ENCODE measurements at places on chromosomes 12 and 14.

DNA sequence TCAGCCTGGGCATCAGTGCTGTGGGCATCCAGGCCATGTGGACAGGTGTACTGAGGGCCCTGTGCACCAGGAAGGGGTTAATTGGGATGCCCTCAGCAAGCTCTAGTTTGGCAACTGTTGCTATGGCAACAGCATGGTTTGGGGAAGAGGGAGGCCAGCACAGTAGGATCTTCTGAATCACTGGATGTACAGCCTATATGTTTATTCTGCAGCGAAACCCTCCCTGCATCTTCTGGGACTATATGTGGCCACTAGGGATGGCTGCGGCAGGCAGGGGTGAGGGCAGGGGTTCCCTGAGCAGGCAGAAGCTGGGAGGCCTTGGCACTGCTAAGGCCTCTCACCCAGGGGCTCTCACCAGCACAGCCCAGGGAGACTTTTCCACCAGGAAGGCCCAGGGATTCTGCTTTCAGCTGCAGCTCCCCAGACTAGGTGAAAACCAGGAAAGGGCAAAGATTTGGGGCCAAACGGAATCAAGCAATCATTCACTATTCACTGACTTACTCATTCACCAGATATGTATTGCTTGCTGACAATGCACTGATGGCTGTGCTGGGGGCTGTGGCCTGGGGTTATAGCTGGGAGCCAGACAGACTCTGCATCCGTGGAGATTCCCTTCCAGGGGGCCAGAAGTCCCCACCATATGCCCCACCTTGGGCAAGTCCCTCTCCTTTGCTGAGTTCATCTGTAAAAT is 42.8 kb downstream of the IRF2BPL start:
- DNase-seq: no peak

GRCh38 chr12:14362352-14362751 is 3.1 kb upstream of the ATF7IP start:
- no peak for DNase-seq

- DNase-seq: peak; percentile 65
Measured at GRCh38 chr12:121033625-121034349, 5.3 kb downstream of the OASL start.

DNA sequence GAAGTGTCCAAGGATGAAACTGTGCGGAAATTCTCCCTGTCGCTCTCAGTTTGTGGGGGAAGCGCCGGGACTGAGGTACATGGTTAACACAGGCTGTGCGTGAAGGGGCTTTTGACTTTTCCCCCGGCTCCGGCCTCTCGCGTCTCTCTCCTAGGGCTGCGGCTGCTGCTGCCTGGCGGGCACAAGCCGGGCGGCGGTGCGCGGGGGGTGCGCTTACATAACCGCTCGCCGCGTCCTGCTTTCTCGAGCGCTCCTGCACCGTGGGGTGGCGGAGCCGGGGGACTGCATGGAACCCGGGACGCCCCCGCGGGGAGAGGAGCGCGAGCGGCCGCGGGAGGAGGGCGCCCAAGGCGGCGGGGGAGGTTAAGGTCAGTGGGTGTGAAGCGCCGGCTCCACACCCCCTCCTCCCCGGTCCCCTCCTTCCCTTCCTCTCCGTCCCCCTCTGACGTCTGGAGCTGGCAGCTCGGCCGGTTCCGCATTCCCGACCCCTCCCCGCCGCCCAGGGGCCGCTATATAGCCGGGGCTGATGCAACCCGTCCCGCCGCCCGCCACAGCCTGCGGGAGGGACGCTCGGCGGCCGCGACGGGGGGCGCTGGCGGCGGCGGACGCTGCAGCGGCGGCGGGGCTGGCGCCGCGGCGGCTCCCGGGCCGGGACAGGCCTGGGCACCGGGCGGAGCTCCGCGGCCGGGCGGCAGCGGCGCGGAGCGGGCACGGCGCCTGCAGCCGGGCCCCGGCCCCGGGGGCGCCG is at the start of gene JDP2:
JDP2 (plus strand) TSS at position 541 of the 748 bp plus-strand sequence. CDS start 9,899 bp downstream, outside the sequence.
- peak; percentile 73 for DNase-seq

DNA sequence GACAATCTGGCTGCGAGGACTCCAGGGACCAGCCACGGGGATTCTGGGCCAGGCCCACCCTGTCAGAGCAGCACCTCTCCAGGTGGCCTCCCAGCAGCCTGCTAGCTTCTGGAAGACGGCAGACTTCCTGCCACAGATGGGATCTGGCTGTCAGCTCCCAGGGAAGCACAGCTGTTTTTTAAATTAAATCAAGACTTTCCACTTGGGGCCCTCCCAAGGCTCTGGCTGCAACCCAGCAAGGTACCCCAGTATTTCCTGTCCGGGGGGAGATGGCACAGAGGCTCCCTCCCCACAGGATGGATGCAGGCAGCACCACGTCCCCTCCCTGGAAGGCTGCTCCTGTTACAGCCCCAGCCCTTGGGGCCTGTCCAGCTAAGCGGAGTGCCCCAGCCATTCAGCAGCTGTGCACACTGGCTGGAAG is 56.9 kb downstream of the ACTN1 start:
- DNase-seq: no peak

DNA sequence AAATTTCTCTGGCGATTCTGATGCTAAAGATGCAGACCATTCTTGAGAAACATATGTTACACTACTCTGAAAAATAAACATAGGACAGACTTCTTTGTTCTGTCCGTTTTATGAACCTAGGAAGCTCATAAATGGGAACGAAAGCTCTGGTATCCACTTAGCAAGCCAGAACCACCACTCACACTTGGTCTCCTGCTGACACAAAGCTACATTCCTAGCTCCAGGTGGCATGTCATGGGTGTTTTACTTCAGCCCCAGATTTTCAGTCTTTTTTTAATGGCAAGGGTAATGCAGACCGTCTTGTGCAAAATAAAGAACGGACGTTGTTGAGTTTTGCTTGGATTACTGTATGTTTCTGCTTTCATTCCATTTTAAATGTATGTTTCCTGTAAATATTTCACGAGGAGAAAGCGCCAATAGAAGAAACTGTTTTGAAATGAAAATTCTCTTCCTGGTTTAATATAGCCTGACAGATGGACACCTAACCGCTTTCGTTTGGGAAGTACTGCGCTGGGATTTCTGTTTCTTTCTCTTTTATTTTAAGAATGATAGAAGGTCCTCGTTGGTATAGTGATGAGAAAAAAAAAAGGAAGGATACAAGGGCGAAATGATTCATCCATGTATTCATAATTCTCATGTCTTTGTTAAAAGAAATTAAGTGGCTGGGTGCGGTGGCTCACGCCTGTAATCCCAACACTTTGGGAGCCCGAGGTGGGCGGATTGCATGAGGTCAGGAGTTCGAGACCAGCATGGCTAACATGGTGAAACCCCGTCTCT is 871 bp upstream of the COQ5 start:
- DNase-seq: no peak

DNA sequence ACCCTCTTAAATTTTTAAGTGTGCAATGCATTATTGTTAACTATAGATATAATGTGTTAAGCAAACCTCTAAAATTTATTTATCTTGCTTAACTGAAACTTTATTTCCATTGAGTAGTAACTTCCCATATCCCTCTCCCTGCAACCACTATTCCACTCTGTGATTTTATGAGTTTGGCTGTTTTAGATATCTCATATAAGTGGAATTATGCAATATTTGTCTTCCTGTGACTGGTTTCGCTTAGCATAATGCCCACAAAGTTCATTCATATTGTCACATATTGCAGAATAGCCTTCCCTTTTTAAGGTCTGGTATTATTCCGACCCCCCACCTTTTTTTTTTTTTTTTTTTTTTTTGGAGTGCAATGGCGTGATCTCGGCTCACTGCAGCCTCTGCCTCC is 247.6 kb downstream of the EMP1 start:
- DNase-seq: no peak

DNA sequence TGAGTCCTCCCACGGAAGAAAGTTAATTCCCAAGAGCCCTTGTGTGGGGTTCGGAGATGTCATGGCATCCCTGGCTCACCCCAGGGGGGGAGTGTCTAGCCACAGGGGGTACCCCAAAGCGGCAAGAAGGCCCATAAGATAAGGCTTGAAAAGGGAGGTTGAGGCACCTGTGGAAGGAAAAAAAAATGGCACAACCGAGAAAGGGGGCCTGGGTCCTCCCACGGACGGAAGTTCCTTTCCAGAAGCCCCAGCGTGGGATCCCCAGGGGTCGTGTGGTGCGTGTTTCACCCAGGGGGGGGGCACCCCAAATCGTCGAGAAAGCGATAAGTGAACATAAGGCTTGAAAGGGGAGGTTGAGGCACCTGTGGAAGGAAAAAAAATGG is 266.7 kb downstream of the ALG10 start:
- DNase-seq: peak; percentile 6

GRCh38 chr12:98758331-98758730 is 113.2 kb downstream of the APAF1 start:
- DNase-seq: no peak

DNA sequence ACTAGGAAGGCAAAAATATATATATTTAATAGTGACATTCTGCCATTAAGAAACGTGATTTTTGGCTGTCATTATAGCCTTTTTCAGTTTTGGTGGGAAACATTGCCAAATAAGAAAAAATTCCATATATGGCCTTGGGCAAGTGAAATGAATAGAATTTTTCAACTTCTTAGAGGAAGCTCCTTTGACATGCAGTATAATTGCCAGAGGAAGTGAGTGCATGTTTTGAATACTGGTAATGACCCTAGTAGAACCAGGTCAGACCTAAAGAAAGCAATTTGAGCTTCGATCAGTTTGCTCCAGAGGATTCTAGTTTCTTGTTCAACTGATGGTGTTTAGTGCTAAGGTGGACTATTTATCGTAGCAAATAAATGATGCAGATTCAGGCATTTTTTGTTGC is 26.2 kb upstream of the TRIM9 start:
- DNase-seq: no peak

GRCh38 chr12:51186465-51187085 is 13.6 kb upstream of the TFCP2 start:
- no peak for DNase-seq

GRCh38 chr12:3299929-3300832 is 190.8 kb upstream of the PRMT8 start:
- DNase-seq: peak; percentile 89

GRCh38 chr12:11067514-11067913 is 5.4 kb upstream of the TAS2R46 start:
- DNase-seq: no peak

GRCh38 chr12:122067548-122067947 is 11.0 kb upstream of the MLXIP start:
- no peak for DNase-seq

DNA sequence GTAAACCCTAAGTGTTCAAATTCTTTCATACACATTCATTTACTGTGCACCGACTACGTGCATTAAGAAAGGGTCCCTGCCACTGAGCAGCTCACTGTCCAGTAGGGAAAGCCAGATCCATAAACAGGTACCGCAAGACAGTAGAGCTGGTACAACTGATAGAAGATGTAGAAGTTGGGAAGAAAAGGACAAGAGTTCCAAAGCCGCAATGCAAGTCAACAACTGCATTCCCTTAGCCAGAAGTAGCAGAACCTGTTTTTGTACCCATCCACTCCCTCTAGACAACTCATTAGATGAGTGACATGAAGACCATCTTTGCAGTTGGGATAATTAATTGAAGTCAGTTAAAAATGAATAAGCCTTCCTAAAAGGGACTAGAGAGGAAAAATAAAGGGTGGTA is 1.3 kb downstream of the SENP1 start:
- DNase-seq: no peak

GRCh38 chr14:65045709-65046108 is 56.6 kb downstream of the MAX start:
- no peak for DNase-seq

DNA sequence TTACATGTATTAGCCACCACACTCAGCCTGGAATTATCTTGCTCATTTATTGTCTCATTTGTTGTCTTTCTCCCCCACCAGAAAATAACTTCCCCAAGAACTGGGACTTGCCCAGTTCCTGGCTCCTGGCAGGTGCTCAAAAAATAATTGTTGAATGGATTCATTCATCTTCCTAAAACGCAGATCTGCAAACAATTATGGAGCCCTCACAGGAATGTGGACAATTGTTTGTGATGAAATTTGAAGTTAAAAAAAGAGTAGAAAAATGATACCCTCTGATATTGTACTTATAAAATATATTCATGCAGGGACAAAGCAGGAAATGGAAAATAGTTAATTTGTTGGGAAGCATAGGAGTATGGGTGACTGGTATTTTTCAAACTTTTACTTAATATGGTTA is 60.7 kb upstream of the MAP1LC3B2 start:
- DNase-seq: no peak

DNA sequence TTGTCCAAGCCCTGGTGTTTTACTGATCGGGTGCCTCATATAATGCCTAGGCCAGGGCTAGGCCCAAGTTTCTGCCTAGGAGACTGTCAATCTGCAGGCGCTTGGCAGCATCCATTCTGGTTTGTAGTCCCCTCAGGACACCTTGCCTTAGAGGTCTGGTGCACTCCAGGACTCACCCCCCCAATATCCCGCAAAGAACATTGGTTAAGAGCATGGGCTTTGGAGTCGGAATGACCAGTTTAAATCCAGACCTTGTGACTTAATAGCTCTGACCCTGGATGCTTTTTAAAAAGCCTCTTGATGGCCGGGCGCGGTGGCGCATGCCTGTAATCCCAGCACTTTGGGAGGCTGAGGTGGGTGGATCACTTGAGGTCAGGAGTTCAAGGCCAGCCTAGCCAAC is 60.0 kb downstream of the GALNT16 start:
- DNase-seq: peak; percentile 29

DNA sequence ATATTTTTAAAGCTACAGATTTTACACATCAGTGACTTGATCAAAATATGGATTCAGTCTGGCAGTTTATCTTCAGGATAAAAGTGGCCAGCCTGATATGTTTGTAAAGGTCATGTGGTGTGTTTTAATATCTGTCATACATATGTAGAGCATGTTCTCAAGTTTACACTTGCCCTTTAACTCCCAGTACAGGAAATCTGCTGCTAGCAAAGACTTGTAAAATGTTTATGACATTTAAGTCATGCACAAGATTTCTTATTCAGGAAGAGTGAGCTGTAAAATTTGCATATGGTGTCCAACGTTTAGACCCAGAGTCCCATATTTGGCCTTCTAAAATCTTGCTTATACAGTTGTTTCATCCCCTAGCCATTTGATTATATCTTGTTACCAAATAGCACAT is 197.5 kb upstream of the FLRT2 start:
- no peak for DNase-seq

- DNase-seq: no peak
Measured at GRCh38 chr12:16307856-16308475, 30.5 kb upstream of the SLC15A5 start.

DNA sequence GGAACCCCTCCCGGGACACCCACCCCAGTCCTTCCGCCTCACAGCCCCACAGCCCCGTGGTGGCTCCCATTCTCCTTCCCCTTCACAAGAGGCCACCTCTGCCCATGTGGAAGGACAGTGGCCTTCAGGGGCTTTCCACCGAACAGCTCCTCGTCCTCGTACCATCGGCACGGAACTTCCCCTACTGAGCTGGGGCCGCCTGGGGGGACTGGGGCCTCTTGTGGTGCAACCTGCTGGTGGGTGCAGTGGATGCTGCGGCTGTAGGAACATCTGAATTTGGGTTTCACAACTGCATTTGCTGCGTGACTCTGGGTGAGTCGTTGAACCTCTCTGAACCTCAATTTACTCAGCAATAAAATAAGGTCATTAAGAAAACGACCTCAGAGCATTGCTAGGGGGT is 50.9 kb downstream of the RFLNA start:
- DNase-seq: no peak

- DNase-seq: no peak
Measured at GRCh38 chr12:108033090-108033489, 96.0 kb upstream of the WSCD2 start.

- no peak for DNase-seq
Measured at GRCh38 chr12:43981726-43982125, 145.8 kb downstream of the TMEM117 start.

GRCh38 chr14:74864198-74864597 is 11.7 kb downstream of the PROX2 start:
- DNase-seq: no peak
